Left renal pelvis (tissue), 4 donors: ENCODE measurements at places on chromosomes 11 and 22. TPM values are rescaled to one million over a fixed set of nuclear protein-coding genes. Genes with fewer than 3 reads are reported as not detected.

Gene SCGB2A2
- not detected for polyA plus RNA-seq

Gene NPTXR
- 11.0 TPM for polyA plus RNA-seq

Gene P2RY2
- 0.70 TPM for polyA plus RNA-seq

- DNase-seq = no peak
Measured at GRCh38 chr11:130420478-130421198, 7.8 kb downstream of the ADAMTS8 start.

DNA sequence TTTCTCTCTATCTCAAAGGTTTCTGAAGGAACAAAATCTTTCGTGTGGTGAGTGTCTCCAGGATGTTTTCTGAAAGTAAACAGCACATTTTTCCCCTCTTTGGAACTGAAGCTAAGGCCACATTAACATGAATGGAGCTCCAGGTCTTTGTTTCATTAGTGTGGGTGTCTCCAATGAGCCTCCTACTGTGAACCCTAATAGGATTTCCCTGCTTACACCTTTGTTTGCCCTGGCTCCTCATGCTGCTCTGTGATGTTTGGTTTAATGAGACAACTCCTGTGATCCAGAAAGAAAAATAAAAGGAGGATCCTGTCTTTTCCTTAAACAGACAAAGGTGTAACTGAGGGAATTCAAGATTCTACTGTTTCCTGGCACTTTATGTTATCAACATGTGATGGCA lies 76.9 kb upstream of the SLC6A5 start:
- DNase-seq = no peak

DNA sequence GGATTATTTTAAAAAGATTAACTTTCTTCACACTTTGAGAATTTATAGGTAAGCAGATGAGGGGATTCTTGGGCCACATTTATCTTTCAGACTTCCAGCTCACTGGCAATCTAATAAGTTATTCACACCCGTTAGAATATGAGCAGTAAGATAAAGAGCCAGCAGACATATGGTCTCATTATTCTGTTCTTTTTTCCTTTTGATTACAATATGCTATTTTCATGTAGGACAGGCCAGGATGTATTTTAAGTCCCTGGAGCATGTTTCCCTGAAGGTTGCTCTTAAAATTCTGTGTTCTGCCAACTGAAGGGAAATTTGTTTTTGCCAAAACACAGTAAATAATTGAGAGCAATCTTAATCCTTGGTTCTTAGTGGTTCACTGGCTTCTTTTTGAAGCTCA lies 22.2 kb downstream of the PDHX start:
- no peak for DNase-seq

DNA sequence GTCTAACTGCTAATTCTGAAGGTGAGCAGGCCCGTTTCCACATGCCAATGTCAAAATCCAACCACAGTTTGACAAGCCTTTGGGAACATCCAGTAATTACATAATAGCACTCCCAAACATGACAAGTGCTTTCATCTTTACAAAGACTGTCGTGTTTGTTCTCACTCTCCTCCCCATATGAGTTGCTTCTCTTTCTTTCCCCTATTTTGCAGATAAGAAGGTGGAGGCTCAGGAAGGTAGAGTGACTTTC lies 55.9 kb upstream of the CD44 start:
- no peak for DNase-seq

- DNase-seq = no peak
Measured at GRCh38 chr11:42234451-42234951, 775.0 kb upstream of the LRRC4C start.
